Activated naive CD4-positive, alpha-beta T cell (primary cell): ENCODE measurements at places on chromosomes 3 and 15.

GRCh38 chr3:177694316-177694715, 497.0 kb upstream of the TBL1XR1 start:
- DNase-seq, result no peak

DNA sequence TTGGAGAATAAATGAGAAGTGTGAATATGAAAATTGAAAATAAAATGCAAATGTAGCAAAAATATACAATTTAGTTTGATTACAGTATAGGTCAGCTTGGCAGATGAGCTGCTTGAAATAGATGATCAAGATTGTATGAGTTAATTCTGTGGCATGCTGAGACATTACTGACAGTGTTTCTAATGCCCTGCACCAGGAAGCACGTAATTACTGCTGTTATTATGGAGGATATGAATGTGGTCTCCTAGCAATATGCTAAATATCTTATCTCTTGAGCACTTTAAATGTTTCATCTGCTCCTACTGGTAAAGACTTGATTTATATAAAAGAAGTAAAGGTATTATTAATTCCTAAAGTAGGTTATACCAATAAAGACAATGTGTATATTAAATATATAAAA, 1015.5 kb downstream of the PLOD2 start:
- DNase-seq, result no peak

DNA sequence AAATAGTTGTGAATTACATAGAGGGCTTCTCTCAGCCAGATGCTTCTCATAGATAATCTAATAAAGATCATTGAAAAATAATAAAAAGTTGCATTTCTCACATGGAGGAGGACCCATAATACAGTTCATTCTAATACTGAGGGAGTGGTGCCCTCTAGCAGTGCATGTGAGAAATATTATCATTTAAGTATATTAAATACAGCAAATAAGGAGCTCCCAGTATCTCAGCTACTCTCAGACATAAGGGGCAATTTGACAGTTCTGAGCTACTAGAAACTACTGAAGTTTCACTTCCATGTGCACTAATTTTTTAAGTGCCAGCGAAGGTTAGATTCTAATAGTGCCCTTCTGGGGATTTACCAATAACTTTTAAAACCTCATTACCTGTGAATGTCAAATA, 188.3 kb downstream of the IL5RA start:
- DNase-seq, result no peak

GRCh38 chr3:136734382-136735070, 17.7 kb downstream of the STAG1 start:
- no peak for DNase-seq

- DNase-seq, result no peak
These were observed 24.1 kb downstream of the CCDC54 start for GRCh38 chr3:107401301-107401700.

GRCh38 chr3:100149130-100149529, 34.8 kb upstream of the FILIP1L start:
- DNase-seq, result no peak

GRCh38 chr3:30042916-30043555, 563.4 kb upstream of the TGFBR2 start:
- DNase-seq, result no peak

DNA sequence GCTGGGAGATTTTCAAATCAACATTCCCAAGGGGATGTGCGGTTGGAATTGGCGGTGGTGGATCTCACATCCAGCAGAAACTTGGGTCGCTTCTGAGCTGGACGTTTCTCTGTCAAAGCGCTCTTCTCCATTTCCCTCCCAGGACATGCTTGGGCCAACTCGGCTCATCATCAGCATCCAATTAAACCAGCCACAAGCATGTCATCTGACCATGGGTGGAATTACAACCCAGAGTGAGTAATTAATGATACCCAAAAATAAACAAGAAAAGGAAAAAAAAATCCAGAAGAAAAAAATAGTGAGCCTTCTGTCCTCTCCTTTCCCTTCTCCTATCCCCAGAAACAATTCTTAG, 111.2 kb downstream of the XXYLT1 start:
- DNase-seq, result no peak

- DNase-seq, result no peak
These were observed 1084.2 kb downstream of the TUSC7 start for GRCh38 chr3:117793622-117794265.

GRCh38 chr3:157544501-157545130, 41.4 kb upstream of the VEPH1 start:
- DNase-seq, result no peak

DNA sequence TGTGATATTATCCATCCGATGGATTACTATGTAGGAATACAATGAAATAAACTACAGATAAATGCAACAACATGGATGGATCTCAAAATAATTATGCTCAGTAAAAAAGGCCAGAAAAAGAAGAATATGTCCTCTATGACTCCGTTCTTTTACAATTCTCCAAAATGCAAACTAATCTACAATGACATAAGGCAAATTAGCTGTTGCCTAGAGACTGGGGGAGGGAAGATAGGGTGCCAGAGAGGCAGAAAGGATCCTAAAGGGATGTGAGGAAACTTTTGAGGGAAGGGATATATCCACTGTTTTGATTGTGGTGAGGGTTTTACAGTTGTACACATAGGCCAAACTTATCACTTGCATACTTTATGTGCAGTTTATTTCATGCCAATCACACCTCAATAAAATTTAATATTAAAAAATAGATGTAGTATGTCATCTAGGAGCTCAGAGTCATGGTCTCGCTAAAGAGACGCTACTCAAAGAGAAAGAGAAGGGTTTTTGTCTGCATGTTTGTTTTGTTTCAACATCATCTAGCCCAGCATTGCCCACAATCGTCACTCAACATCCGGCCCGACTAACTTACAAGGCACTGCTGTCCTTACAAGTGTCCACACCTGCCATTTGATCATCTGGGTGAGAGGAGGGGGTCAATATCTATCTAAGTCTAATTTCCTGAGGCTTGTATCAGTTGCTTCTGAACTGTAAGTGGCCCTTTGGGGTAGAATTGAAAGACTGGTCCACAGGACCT, 29.5 kb downstream of the HES1 start:
- no peak for DNase-seq

DNA sequence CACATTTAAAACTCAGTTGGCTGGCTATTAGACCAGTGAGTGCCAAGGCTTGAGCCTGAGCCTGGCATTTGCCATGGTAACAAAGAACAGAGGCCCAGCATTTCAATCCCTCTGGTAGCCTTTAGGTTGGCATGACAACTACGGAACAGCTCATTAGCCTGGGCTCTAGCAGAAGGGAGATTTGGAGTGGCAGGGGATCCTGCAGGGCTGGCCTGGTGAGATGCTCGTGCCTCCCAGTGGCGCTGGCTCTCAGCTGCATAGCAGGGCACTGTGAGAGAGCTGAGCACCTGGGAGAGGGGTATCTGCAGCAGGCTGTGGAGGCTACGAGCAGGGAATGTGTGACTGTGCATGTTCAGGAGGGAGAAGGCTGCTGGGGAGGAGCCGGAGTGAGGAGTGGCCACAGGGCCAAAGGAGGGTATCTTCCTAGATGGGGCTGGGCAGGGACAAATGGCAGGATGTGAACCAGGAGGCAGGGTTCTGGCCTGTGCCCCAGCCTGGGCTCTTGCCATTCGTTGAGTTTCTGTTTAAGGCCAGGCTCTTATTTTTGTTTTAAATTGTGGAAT, 5.6 kb upstream of the ABTB1 start:
- no peak for DNase-seq

GRCh38 chr3:58307639-58308215, 1.4 kb downstream of the HTD2 start:
- DNase-seq, result no peak

GRCh38 chr3:71389191-71389590, 194.3 kb downstream of the FOXP1 start:
- no peak for DNase-seq

- no peak for DNase-seq
These were observed 524 bp downstream of the IGF1R start for GRCh38 chr15:98648654-98649471.

- DNase-seq, result no peak
These were observed 209.5 kb upstream of the LRRN1 start for GRCh38 chr3:3589715-3590130.

DNA sequence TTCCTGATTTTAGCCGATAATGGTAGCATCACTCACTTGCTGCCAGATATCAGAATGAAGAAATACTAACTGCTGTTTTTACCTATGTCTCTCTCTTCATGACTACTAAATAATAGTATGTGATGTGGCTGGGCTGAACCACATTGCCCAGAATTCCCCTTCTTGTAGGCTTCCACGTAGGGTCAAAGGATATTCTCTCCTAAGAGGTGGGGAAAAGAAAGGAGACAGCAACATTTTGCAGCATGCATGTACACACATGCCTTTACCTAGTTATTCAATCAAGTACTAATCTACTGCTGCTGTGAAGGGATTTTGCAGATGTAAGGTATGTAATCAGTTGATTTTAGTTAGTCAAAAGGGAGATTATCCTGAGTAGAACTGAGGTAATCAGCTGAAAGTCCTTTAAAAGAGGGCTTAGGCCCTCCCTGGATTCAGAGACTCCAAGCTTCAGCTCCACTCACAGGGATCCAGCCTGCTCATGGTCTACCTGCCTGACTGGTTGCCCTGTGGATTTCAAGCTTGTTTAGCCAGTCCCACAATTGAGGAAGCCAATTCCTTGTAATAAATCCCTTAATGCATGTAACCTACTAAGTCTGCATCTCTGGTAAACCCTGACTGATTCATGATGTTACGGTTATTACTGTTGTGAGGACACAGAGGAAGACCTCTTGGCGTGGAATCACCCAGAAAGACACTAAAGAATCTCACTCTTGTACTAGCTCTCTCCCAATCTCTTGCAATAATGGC, 20.4 kb downstream of the PLD1 start:
- no peak for DNase-seq

DNA sequence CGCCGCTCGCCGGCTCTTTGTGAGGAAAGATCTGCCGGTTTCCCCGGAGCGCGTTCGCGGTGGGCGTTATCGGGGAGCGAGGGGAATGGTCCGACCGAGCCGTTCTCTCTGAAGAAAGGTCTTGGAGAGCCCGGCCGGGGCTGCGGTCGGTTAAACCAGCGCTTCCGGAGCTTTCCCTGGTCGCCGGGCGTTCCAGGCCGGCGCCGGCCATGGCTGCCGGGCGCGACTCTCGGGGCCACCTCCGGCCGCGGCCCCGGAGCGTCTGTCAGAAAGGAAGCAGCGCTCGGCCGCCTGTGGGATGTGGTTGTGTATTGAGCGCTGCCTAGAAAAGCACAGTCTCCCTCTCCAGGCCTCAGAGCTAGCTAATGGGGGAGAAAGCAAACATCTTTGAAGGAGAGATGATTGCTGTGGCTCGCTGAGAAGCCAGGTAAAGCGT, 731 bp downstream of the FYTTD1 start:
- DNase-seq, result peak; percentile 27

DNA sequence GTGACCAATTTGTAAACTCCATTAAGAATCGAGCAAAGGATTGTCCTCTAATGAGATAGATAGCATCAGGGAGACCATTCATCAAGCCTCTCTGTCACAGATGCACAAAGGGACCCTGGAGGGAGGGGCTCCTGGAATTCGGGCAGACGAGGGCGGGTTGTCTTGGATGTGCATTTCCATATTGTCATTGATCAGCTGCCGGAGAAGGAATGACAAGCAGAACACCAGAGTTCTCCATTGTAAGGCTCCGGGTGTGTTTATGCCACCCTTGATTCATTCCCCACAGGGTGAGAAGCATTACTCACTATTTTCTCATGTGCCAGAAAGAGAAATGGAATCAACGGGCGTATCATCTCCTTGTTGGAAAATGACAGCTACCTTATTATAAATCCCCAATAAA, 167.5 kb downstream of the EBLN2 start:
- no peak for DNase-seq

DNA sequence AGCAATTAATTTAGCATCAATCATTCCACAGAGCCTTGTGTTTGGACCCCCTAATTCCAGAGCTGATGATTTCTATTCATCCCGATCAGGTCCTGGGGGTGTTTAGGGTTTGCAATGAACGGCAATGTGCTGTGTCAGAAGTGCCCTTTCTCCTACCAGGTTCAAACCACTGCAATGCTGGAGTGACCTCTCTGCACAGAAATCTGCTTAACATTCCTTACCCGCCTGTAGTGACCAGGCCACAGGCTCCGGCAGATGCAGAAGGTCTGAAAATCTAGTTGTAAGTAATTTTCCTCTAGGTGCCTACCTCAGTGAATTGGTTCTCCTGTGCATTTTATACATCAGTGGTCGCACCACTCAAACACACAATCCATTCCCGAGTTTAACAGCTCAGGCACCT, 725.3 kb upstream of the CFAP20DC start:
- DNase-seq, result no peak

DNA sequence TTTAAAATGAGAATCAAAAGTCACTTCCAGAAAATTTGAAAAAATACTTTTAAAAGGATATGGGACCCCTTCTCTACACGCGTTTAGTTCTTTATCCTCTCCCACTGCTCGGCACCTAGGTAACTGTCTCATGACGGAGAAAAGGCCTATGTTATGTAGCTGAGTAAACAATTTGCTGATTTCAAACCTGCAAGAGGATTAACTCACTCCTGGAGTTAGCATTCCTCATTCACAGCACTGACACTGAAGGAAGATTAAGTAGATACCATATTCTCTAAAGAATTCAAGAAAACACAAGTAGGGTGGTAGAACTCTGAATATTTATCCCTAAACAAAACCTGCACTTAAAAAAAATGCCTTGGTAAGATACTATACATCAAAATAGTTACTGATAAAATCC, 30.2 kb upstream of the PYGO1 start:
- no peak for DNase-seq

DNA sequence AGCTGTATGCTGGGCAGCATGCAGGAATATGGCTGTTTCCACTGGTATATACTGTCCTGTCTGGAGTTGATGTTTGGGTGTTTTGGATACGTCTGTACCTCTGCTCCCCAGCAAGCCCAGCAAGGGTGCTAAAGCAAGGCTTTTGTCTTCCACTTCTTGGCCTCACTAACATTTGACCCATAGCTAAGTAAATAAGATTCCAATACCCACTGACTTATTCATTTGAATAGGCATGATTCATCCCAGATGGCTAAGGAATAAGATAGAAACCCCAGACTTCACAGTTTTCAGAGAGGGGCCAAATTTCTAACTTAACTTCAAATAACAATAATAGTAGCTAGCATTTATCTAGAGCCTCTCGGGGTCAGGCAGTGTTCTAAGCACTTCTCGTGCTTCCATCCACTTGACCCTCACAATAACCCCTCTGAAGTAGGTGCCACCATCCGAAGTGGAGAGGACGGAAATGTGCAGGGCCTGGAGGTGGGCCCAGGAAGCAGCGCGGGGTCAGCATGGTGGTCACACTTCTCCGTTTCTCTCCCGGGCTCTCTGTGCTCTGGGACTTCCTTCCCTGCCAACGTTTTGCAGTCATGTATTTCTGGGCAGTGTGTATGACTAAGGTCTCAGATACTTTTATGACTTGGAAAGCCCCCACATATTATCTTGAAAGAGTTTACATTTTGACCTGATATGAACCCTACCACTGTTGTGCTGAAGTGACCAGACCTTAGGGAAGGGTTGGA, 39.3 kb downstream of the LRRK1 start:
- DNase-seq, result no peak

DNA sequence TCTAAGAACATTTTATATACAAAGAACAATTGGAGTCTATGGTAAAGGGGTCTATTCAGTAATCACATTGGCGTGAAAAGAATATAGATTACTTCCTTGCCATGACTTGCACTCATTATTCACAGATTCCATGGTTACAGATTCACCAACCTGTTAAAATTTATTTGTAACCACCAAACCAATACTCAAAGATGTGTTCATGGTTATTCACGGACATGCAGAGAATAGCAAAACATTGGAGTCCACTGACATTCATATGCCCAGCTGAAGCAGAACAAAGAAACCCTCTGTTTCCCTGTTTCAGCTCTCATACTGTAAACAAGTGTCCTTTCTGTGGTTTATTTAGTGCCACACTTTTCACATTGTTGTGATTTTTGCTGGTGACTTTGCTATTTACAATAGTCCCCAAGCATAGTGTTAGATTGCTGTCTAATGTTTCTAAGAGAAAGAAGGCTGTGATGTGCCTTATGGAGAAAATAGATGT, 185.8 kb upstream of the TTC14 start:
- no peak for DNase-seq
